ENCODE measurements at places on chromosomes 4 and X. TPM values are rescaled to one million over a fixed set of nuclear protein-coding genes. Genes with fewer than 3 reads are reported as not detected.

- no peaks in the 10 kb centered on the region for H3K36me3 ChIP-seq
- DNase-seq, result no peak
- H3K4me1 ChIP-seq, result no peaks in the 10 kb centered on the region
- H3K27ac ChIP-seq, result no peak overlapping the region
Observed at GRCh38 chrX:115408771-115409400, 119.4 kb downstream of the LUZP4 start.

DNA sequence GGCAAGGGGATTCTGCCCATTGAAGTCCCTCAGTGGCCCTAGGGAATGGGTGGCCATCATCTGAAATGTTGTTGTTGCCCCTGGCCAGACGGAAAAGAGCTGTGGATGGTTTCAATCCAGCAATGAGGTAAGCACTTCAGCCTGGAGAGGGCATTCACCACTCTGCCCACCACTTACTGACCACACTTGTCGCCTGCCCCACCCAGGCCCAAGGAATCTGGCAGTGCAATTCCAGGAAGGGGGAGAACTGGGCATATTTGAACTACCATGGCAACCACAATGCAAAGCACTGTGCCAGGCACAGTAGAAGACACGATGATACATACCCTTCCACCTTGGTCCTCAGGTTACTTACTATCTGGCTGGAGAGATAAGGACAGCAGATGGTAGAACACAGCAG, 161.6 kb downstream of the PDGFRA start:
- DNase-seq, result no peak
- H3K4me1 ChIP-seq, result no peaks in the 10 kb centered on the region
- H3K36me3 ChIP-seq, result no peaks in the 10 kb centered on the region
- H3K27ac ChIP-seq, result no peak overlapping the region

- H3K36me3 ChIP-seq, result no peaks in the 10 kb centered on the region
- no peak overlapping the region for H3K4me3 ChIP-seq
- H3K27me3 ChIP-seq, result no peaks in the 10 kb centered on the region
- no peak for DNase-seq
- no peak overlapping the region for H3K27ac ChIP-seq
Observed at GRCh38 chr4:23041501-23041900, 348.8 kb downstream of the GBA3 start.

- H3K4me3 ChIP-seq, result peak overlapping the region; percentile 56
- no peak for DNase-seq
- H3K27me3 ChIP-seq, result peaks cover 92% of the 10 kb centered on the region
- H3K4me1 ChIP-seq, result peaks cover 38% of the 10 kb centered on the region
Observed at GRCh38 chr4:107037199-107037584, 1.1 kb upstream of the DKK2 start.

DNA sequence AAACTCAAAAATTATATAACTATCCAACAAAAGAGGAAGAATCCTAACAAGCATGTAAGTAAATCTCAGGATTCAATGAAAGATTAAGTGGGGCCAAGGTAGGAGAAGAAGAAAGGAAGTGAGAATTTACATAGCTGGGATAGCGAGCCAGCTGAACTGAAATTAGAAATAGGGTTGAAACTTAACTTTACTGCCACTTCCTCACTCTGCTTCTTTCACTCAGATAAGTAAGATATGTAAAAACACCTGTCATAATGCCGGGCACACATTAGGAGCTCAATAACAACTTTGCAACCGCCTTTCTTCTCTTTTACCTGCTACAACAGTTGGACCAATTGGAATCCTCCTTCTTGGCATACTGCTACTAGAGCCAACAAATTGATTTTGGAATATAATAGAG, 129.4 kb downstream of the CNKSR2 start:
- no peaks in the 10 kb centered on the region for H3K4me1 ChIP-seq
- no peak overlapping the region for H3K4me3 ChIP-seq
- H3K27ac ChIP-seq, result no peak overlapping the region
- no peaks in the 10 kb centered on the region for H3K36me3 ChIP-seq
- no peak for DNase-seq

- no peaks in the 10 kb centered on the region for H3K27me3 ChIP-seq
- H3K36me3 ChIP-seq, result peaks cover 45% of the 10 kb centered on the region
- no peak for DNase-seq
- H3K4me3 ChIP-seq, result no peak overlapping the region
Observed at GRCh38 chr4:83075311-83076095, 39.0 kb downstream of the PLAC8 start.

- H3K27ac ChIP-seq, result no peak overlapping the region
- DNase-seq, result no peak
- no peaks in the 10 kb centered on the region for H3K36me3 ChIP-seq
- H3K27me3 ChIP-seq, result no peaks in the 10 kb centered on the region
- no peak overlapping the region for H3K4me3 ChIP-seq
Observed at GRCh38 chr4:101122019-101122418, 225.3 kb downstream of the PPP3CA start.

DNA sequence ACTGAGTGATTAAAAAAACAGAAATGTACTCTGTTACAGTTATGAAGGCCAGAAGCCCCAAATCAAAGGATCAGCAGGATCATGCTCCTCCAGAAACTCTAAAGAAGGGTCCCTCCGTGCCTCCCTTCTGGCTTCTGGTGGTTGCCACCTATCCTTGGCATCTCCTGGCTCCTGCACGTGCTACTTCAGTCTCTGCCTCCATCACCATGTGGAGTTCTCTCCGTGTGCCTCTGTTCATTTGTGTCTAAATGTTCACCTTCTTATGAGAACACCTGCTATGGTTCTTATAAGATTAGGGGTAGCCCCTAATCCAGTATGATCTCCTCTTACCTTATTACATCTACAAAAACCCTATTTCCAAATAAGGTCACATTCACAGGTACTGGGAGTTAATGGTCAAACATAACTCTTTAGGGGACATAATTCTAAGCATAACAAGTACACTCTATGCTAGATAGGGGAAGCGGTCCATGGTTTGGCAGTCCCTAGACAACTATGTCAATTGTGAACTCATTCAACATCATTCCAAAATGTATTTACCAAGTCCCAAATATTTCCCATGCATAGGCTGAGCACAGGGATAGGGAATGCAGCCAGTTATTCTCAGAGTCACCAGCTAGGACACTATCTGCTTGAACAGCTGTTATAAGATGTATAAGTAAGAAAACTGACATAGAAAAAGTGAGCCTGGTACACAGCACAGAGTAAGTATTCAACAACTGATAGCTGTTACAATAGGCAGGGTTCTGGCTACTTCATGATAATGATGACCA, 295.5 kb upstream of the BOD1L1 start:
- no peaks in the 10 kb centered on the region for H3K36me3 ChIP-seq
- no peaks in the 10 kb centered on the region for H3K27me3 ChIP-seq
- H3K4me1 ChIP-seq, result no peaks in the 10 kb centered on the region
- no peak for DNase-seq
- H3K27ac ChIP-seq, result no peak overlapping the region
- no peak overlapping the region for H3K4me3 ChIP-seq

GRCh38 chr4:167614866-167615265, 380.6 kb upstream of the SPOCK3 start:
- no peak overlapping the region for H3K4me3 ChIP-seq
- H3K36me3 ChIP-seq, result no peaks in the 10 kb centered on the region
- H3K4me1 ChIP-seq, result no peaks in the 10 kb centered on the region
- H3K27ac ChIP-seq, result no peak overlapping the region
- no peaks in the 10 kb centered on the region for H3K27me3 ChIP-seq

DNA sequence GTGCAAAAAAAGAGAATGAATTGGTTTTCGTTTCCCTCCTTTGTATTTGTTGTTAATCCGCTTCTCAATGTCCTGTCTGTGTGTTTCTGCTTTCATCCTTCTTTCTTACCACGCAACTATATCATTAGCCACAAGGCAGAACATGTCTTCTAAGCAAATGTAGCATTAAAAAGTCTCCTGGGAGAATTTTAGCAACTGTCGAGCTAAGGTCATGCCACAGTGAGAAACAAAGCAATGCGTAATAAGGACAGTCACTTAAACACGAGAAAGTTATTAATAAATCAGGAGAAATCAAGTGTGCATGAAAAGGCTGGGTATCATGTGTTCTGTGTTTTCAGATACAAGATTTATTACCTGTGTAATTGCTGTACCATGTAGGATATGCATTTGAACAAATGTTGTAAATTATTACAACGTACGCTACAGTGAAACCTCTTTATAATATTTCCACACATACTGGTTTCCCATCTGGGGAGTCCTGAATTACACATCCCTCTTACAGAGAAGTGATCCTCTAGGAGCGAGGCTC, 890.8 kb downstream of the TRIML1 start:
- no peaks in the 10 kb centered on the region for H3K4me1 ChIP-seq
- no peak for DNase-seq
- no peak overlapping the region for H3K4me3 ChIP-seq
- no peaks in the 10 kb centered on the region for H3K27me3 ChIP-seq

- H3K36me3 ChIP-seq, result no peaks in the 10 kb centered on the region
- no peak overlapping the region for H3K27ac ChIP-seq
Observed at GRCh38 chr4:118877797-118878196, 10.9 kb upstream of the SYNPO2 start.

DNA sequence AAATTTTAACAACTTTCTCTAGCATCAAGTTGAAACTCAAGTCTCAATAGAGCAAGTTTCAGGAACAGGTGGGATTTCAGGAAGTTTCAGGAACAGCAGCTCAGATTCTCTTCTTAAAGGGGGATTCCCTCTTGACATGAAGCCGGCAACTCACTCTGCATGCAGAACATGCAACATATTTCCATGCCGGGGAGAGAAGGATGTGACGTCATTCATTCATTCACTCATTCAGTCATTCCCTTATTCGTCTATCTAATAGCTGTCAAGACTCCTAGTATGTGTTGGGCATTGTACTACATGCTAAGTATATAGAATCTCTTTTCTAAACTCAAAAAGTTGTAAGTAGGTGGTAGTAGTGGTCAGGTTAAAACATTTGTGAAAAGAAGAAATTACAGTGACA, 4.8 kb upstream of the FAM9A start:
- no peak overlapping the region for H3K4me3 ChIP-seq
- no peaks in the 10 kb centered on the region for H3K36me3 ChIP-seq
- H3K27me3 ChIP-seq, result no peaks in the 10 kb centered on the region
- no peak for DNase-seq
- H3K4me1 ChIP-seq, result no peaks in the 10 kb centered on the region

DNA sequence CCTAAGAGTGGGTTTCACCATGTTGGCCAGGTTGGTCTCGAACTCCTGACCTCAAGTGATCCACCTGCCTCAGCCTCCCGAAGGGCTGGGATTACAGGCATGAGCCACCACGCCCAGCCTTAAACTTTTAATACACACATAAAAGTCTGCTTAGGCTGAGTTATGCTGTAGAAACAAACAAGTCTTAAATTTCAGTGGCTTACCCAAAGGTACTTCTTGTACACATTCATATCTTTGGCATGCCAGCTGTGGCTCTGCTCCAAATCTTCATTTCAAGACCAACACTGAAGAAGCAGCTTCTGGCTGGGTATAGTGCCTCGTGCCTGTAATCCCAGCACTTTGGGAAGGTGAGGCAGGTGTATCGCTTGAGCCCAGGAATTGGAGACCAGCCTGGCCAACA, 80.3 kb downstream of the PPEF2 start:
- no peak overlapping the region for H3K4me3 ChIP-seq
- DNase-seq, result no peak

DNA sequence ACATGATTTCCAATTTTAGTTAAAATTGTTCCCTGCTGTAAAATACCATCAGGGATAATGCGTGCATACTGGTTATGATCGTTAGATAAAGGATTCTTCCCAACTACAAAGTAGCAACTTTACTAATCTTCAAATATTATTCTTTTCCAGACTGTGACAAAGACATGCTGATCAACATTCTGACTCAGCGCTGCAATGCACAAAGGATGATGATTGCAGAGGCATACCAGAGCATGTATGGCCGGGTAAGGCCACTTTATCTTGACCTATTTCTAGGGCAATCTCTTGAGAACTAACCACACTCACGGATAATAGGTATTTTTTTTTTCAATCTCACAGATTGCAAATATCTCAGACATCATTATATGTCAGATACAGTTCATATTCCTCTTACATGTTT, 47.0 kb downstream of the ANXA10 start:
- no peak for DNase-seq
- no peak overlapping the region for H3K27ac ChIP-seq
- H3K4me1 ChIP-seq, result no peaks in the 10 kb centered on the region
- peaks cover 14% of the 10 kb centered on the region for H3K27me3 ChIP-seq
- H3K4me3 ChIP-seq, result no peak overlapping the region
- no peaks in the 10 kb centered on the region for H3K36me3 ChIP-seq

- no peaks in the 10 kb centered on the region for H3K4me1 ChIP-seq
- H3K27me3 ChIP-seq, result no peaks in the 10 kb centered on the region
- DNase-seq, result no peak
- no peaks in the 10 kb centered on the region for H3K36me3 ChIP-seq
- H3K27ac ChIP-seq, result no peak overlapping the region
Observed at GRCh38 chrX:138748480-138748879, 37.0 kb upstream of the FGF13 start.

DNA sequence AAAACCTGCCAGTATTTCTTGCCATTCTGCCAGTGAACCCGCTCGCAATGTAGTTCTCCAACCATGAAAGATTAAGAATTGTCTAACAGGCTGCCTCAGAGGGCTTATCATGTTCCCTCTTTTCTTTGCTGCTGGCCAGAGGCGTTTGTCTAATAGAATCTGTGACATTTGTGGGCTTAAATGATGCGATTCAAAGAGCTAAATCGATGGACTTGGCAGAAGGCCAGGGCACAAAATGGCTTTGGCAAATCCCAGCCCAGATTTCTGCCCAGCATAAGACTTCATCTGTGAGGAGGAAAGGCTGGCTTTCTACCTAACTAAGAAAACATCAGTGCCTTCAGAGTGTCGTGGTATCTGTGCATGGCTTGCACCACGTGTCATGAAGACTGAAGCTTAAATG, 79.9 kb downstream of the TRPC5OS start:
- no peaks in the 10 kb centered on the region for H3K27me3 ChIP-seq
- H3K27ac ChIP-seq, result no peak overlapping the region
- no peaks in the 10 kb centered on the region for H3K4me1 ChIP-seq
- H3K4me3 ChIP-seq, result no peak overlapping the region
- H3K36me3 ChIP-seq, result no peaks in the 10 kb centered on the region

GRCh38 chr4:35562861-35563260, 681.5 kb downstream of the ARAP2 start:
- H3K4me3 ChIP-seq, result no peak overlapping the region
- H3K4me1 ChIP-seq, result no peaks in the 10 kb centered on the region
- no peak overlapping the region for H3K27ac ChIP-seq
- no peaks in the 10 kb centered on the region for H3K36me3 ChIP-seq
- DNase-seq, result no peak

- peak within 1 kb of the TSS; percentile 72 for H3K27ac ChIP-seq
- peaks cover 7% of the 10 kb centered on the region for H3K4me1 ChIP-seq
- H3K4me3 ChIP-seq, result peak within 1 kb of the TSS; percentile 70
- peak; percentile 52 for DNase-seq
- no peaks in the 10 kb centered on the region for H3K27me3 ChIP-seq
- no peaks in the 10 kb centered on the region for H3K36me3 ChIP-seq
Observed at GRCh38 chrX:38220415-38221390, at the start of gene SRPX. Gene SRPX, minus strand, starts transcription at chrX:38220871. Its CDS starts 79 bp downstream, at chrX:38220792.

- H3K27ac ChIP-seq, result no peak overlapping the region
- H3K27me3 ChIP-seq, result no peaks in the 10 kb centered on the region
- H3K4me1 ChIP-seq, result no peaks in the 10 kb centered on the region
Observed at GRCh38 chrX:85503258-85504158, 124.0 kb upstream of the POF1B start.

- H3K36me3 ChIP-seq, result no peaks in the 10 kb centered on the region
- H3K4me1 ChIP-seq, result no peaks in the 10 kb centered on the region
- no peak overlapping the region for H3K27ac ChIP-seq
- H3K4me3 ChIP-seq, result no peak overlapping the region
- H3K27me3 ChIP-seq, result no peaks in the 10 kb centered on the region
Observed at GRCh38 chrX:25810202-25810601, 327.9 kb upstream of the MAGEB18 start.

Gene MAGEA6
- not detected for total RNA-seq

Gene SRPK3
- total RNA-seq, result 52.8 TPM

Gene SHROOM4
- 10.5 TPM for total RNA-seq

Gene ENOX2
- 14.1 TPM for total RNA-seq

Gene NRK
- total RNA-seq, result 2.7 TPM

Gene PITX2
- total RNA-seq, result not detected

Gene ADAMTS3
- 0.60 TPM for total RNA-seq

Gene HNRNPDL
- total RNA-seq, result 93.5 TPM

Gene HSFX2
- not detected for total RNA-seq

Gene TASL
- total RNA-seq, result 0.30 TPM

Gene ABRAXAS1
- 5.6 TPM for total RNA-seq

Gene NHSL2
- 3.8 TPM for total RNA-seq
